ENCODE measurements at places on chromosomes 7 and 10.
A peak's percentile ranks its signal among the peaks of the same experiment; 100 is the strongest.

- DNase-seq = no peak
Measured at GRCh38 chr7:1224086-1224716, 8.5 kb upstream of the UNCX start.

GRCh38 chr10:128570319-128570995 is 444.2 kb upstream of the MKI67 start:
- DNase-seq = no peak

GRCh38 chr7:37377231-37377630 is 71.4 kb downstream of the ELMO1 start:
- DNase-seq = no peak

- no peak for DNase-seq
Measured at GRCh38 chr7:71905821-71906220, 506.3 kb downstream of the CALN1 start.

- DNase-seq = no peak
Measured at GRCh38 chr10:110165239-110165638, 42.2 kb upstream of the MXI1 start.

DNA sequence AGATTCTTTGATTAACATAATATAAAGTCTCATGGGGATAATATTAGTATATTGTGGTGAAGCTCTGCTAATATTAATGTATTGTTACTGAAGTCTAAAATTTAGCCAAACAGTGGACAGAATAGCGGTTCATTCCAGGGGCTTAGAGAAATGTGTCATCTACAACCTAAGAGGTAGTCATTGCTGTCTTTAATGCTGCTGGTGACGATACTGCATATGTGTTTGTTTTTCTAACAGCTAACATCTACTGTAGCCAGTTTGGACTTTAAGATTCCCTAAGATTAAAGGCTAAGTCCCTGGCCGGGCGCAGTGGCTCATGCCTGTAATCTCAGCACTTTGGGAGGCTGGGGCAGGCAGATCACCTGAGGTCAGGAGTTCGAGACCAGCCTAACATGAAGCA is 102.0 kb upstream of the SAMD8 start:
- DNase-seq = no peak

DNA sequence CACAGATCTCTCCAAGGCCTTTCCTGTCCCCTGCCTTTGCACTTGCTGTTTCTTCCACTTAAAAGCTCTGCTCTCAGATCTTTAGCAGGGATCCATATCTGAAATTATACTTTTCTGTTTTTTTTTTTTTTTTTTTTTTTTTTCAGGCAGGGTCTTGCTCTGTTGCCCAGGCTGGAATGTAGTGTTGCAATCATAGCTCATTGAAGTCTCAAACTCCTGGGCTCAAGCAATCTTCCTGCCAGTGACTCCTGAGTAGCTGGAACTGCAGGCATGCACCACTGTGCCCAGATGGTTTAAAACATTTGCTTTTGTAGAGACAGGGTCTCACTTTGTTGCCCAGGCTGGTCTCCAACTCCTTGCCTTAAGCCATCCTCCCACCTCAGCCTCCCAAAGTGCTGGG is 5.0 kb upstream of the TSPAN15 start:
- no peak for DNase-seq

GRCh38 chr7:74027683-74028320 is at the start of gene ELN:
ELN (plus strand) TSS chr7:74028173; CDS start chr7:74028188, 15 bp downstream.
- DNase-seq = no peak

DNA sequence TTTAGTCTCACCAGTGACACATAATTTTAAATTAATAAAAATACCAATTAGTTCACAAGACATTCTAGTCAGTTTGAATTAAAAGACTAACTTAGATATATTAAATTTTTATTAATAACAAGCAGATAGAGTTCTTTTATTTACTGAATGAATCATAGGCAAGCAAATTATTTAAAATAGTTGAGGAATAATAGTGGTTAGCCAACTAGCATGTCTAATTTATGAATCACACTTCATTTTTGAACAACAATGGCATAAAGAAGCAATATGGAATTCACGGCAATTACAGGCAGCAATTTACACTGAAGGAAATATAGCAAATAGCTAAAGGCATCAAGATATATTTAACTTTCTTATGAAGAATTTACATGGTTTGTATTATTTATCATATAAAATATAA is 187.0 kb upstream of the SLC26A5 start:
- DNase-seq = no peak

- DNase-seq = no peak
Measured at GRCh38 chr10:123858907-123859652, 32.5 kb downstream of the CPXM2 start.

DNA sequence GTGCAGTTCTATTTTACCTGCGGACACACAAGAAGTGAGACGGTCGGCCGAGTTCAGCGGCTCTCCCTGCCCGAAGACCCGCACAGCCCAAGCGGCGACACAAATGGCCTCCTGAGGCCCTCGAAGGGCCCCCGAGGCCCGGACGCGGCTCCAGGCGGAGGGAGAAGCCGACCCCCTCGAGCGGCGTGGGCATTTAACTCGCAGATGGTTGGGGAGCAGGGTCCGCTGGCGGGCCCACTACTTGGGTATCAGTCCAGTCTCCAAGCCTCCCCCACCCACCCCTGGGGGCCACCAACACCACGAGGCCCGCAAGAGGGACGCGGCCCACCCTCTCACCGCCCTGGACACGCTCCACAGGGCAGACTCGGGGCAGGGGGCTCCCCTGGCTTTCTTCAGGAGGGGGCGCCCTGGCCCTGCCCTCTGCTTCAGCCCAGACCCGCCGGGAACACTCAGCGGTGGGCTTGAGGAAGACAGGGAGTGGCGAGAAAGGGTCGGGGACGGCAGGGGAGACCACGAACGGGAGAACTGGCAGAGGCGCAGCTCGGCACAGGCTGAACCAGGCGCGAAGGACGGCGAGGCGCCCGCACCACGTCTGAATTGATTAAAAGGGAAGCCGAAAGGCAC is 1.7 kb downstream of the IGF2BP3 start:
- no peak for DNase-seq

- no peak for DNase-seq
Measured at GRCh38 chr10:49140304-49141177, 6.7 kb upstream of the FAM170B start.

- no peak for DNase-seq
Measured at GRCh38 chr7:23743226-23743625, 33.2 kb downstream of the STK31 start.

- no peak for DNase-seq
Measured at GRCh38 chr10:14543046-14543903, 212.6 kb upstream of the FRMD4A start.

- peak; percentile 10 for DNase-seq
Measured at GRCh38 chr7:30276203-30276900, 8.0 kb upstream of the ZNRF2 start.

GRCh38 chr10:73439605-73440312 is 6.4 kb upstream of the MSS51 start:
- DNase-seq = no peak

DNA sequence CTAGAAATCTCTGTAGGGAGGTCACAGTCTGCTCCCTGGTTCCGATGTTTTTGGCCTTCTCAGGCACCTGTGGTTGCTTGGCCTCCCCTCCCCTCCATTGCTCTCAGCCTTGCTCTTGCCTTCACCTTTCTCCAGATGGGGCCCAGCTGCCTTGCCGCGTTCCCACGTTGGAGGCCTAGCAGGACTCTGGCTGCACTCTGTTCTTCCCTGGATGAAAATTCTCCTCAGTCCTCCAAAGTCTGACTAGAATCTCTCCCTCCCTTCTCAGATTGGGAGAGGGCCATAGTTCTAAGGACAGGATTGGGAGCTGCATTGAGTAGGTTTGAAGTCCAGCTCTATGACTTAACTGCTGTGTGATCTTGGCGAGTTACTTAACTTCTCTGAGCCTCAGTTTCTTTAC is 213.7 kb upstream of the HABP2 start:
- DNase-seq = no peak

DNA sequence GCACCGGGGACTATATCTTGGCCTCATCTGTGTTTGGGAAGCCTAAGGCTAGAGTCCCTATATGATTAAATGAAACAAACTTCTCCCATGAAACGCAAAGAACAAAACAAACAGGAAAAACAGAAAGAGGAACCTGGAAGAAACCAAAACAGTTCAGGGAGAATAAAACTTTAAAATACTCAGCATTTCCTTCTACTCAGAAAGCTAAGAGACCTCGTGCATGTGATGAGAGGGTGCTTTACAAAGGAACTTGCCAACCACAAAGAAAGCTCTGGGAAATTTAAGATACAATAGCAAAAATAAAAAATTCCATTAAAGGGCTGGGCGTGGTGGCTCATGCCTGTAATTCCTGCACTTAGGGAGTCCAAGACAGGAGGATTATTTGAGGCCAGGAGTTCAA is 6.9 kb downstream of the PILRA start:
- DNase-seq = no peak

GRCh38 chr7:89458114-89458513 is 662.6 kb upstream of the TEX47 start:
- no peak for DNase-seq

DNA sequence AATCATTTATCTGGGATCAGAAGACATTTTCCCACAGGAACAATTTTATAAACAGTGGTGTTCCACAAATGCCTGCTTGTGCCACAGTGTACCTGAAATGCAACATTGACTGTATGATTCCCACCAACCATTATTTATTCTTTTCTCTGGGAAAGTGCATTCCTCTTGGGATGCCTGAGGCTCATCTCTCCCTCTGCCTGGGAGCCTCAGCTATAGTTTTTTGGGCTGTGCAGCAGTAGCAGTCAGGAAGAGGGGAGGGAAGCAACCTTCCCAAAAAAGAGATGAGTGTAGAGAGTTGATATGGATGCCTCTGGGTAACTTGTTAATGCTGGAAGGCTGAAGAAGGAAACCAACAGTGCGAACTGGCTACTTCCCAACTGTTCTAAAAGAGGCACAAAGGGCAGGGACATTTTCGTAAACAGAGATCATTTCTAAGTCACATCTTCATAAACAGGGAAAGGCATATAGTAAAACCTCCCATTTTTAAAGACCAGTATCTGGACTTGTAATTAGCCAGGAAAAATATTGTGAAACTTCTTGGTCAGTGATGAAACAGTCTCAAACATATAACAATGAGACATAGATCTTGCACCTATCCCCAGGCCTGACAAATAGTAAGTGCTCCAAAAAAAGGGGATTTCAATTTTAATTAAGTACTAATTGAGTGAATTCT is 1.4 kb upstream of the CALD1 start:
- DNase-seq = no peak

DNA sequence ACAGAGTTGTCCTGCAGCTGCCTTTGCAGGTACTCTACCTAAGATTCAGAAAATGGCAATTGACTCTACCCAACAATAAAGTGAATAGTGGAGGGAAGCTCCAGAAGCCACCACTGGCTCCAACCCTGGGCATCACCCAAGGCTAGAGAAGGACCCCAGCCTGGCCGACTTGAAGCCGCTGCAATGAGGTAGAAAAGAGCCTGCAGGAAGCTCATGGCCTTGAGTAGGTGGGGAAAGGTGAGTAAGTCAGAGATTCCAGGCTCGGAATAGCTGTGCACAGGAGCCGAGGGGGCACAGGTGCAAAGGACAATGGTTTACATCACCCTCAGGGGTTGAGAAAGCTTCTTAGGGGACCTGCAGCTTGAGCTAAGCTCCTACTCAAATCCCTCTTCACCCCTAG is 83.6 kb downstream of the AOAH start:
- DNase-seq = no peak

GRCh38 chr7:108836256-108836655 is 266.6 kb downstream of the DNAJB9 start:
- DNase-seq = no peak

DNA sequence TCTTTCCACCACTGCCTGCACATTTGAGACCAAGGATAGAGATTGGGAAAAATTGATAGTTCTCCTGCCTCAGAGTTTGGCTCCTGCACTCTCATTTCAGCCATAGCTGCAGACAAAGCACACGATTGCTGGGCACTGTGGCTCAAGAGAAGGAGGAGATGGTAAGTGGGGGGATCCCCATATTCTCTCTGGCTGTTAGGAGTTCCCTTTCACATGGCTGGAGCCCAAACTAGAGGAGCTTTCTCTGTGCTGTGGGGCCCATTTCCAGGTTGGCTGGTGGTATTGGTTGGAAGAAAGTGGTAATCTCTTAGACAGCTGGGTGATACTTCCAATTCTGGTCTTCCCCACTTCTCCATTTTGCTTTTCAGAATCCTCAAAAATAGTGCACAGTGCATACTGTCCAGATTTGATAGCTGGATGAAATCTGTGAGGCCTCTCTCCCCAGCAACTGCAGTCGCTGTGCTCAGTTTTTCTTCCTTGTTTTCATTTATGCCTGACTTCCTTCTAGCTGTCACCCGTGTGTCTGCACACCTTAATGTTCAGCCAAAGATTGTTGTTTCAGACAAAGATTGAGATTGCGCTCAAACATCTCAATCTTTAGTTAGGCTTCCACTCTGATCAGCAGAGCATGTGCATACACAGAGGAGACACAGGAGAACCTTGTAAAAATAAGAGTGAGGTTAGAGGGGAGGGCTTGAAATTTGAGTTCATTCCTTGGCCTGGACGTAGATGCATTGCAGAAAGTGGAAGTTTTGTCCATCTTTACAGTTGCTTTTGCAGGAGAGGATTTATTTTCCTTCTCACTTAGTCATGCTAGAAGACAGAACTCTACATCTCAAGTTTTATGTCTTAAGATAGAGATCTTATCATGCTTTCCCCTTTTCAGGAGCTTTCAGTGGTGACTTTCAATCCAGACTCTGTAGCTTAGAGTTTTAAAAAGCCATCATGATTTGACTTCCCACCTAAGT is 28.6 kb downstream of the RABGEF1 start:
- no peak for DNase-seq

DNA sequence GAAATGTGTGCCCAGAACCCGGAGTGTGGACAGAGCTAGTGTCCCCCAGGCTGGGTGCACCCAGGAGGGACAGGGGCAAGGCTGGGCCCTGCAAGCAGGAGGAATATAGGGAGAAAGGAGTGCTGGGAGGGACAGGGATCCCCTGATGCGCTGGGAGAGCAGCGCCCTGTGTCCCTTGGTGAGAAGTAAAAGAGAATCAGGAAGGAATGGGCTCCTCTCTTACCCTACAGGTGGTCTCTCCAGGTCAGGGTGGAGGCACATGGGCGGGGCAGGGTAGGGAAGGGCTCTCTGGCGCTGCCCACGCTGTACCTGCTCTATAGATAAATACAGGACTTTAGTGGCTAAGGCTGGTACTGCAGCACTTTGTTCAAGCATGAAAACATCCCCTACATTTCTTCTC is 753.8 kb downstream of the GRID1 start:
- DNase-seq = no peak

- no peak for DNase-seq
Measured at GRCh38 chr7:50651271-50651989, 86.2 kb upstream of the DDC start.

- DNase-seq = no peak
Measured at GRCh38 chr7:2499719-2500430, 19.7 kb upstream of the LFNG start.

GRCh38 chr10:43595739-43596298 is 10.4 kb upstream of the ZNF485 start:
- no peak for DNase-seq

DNA sequence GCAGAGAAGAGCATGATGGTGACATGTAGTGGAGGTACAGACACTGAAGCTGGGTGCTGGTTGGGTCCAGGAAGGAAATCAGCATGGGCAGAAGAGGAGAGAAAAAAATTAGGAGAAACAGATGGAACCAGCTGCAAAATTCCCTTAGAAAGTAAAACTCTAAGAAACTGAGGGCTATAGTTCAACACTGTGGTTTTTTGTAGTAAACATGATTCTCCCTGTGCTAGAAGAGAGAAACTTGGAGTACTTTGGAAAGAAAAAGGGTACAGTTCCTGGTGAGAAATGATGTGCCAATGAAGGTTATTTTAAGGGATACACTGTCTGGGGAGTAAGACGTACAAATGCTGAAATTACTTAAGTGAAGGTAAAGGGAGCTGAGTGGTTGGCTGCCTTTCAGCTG is 181.5 kb upstream of the HPS1 start:
- no peak for DNase-seq

Measured in stimulated activated CD4-positive, alpha-beta T cell treated with anti-CD3 and anti-CD28 coated beads, Interleukin-1b, Interleukin-23, amount 100 ng/mL, for 1 hour (primary cell).